ENCODE measurements at places on chromosomes 2 and 18.

DNA sequence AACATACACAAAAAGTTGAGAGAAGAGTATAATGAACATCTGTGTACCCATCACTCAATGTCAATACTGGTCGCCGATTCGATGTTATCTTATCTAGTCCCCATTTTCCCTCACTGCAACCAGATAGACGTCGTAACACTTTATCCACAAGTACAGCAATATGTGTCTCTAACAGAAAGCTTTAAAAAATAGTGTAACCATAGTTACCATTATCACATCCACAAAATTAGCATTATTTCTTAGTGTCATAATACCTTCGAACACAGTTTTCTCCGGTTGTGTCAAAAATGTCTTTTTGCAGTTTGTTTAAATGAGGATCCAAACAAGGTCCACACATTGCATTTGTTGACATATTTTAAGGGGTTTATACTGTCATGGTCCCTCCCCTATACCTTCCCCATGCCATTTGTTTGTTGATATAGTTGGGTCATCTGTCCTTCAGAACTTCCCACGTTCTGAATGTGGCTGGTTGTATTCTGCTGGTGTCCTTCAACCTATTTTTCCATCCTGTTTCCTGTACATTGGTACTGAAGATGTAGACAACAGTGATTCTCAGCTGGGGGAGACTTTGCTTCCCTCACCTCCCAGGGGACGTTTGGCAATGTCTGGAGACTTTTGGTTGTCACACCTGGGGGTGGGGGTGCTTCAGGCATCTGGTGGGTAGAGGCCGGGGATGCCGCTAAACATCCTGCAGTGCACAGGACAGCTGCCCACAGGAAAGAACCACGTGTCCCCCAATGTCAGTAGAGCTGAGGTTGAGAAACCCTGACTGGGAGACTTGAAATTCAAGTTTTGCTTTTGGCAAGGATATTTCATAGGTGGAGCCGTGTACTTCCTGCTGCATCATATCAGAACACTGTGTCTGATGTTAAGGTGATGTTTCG, 72.7 kb upstream of the SPRED2 start:
- no peak for DNase-seq

GRCh38 chr18:47987388-47987699, 56.9 kb upstream of the SMAD2 start:
- no peak for DNase-seq

GRCh38 chr18:78873926-78874500, 105.6 kb upstream of the SALL3 start:
- DNase-seq: no peak

DNA sequence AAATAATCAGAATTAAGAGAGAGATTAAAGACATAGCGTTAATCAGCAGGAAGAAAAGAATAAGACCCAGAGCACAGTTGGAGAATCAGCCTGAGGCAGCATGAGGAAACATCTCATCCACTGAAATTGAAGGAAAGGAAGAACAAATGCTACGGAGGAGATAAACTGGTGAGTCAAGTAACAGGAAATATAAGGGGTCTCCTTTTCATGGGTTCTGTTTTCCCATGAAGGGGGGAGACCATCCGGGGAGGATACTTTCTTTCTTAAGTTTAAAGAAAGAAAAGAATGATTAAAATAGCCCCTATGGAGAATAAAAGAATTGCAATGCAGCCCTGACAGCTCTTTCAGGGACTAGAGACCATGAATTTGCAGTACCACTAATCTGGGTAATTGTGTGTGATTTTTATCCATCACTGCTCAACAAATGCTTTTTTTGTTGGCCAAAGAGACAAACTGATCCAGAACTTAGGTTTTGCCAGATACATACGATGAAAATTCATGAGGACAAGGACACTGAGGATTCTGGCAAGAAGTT, 17.7 kb downstream of the ROCK2 start:
- DNase-seq: no peak

- DNase-seq: peak; percentile 29
Observed at GRCh38 chr2:68251855-68252399, 405 bp downstream of the PPP3R1 start.

- no peak for DNase-seq
Observed at GRCh38 chr2:188663301-188663700, 310.9 kb upstream of the COL3A1 start.

DNA sequence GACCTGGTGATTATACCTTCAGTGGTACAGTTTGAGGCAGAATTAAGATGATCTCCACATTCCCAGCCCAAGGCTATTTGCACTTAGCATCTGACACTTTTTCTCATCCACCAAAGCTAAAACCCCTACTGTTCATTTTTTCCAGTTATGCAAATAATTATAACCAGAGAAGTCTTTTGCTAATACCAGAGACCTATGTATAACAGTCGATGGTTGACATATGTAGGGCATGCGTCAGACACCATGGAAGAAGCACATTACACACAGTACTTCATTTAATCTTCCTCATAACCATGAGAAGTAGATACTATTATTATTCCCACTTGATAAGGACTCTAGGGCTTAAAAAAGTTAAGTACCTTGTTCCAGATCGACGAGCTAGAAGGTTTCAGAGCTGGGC, 36.5 kb downstream of the AP1S3 start:
- no peak for DNase-seq

GRCh38 chr2:76564734-76565133, 854.0 kb upstream of the GCFC2 start:
- DNase-seq: no peak

DNA sequence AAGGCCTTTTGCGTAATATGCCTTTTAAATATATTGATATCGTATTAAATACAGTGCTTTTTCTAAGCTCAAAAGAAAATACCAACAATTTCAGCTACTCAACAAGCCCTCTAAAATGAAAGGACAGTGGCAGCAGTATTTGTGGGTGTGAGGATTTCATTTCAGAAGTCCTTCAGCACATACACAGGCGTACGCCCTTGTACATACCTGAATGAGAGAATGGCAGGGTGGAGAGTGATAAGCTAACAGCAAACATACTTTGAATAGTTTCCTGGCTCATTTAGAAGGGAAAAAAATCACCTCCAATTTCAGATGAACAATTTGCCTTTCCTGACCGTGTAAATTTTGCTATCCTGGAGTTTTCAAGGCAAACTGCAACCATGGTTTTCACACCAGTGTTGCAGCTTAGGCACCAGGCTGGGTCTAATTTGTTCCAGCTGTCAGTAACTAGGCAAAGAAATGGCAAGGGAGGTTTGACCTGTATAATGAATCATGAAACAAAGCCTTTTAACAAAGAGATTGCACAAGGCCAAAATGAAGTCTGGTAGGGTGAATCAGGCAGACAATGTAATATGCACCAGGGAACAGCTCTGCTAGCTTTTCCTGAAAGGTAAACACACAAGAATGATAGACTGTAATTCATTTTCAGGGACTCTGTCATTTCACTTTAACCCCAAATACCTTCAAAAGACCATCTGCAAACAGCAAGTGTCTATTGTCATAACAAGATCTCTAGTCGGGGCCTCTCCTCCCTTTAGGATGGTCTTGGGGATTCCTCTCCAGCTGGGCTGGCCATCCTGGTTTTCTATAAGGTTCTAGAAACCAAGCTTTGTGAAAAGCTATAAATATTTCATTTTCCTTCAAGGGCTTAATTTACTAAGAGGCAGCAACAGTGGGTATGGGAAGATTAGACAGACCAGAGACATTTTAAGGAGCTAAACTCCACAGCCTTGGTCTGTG, 11.5 kb downstream of the ANKRD29 start:
- DNase-seq: no peak

GRCh38 chr2:117537032-117537431, 277.5 kb upstream of the DDX18 start:
- DNase-seq: no peak

- DNase-seq: peak; percentile 59
Observed at GRCh38 chr2:69565431-69565839, 78.1 kb downstream of the AAK1 start.

- no peak for DNase-seq
Observed at GRCh38 chr18:42559069-42559690, 556.3 kb downstream of the RIT2 start.

- DNase-seq: no peak
Observed at GRCh38 chr2:178287652-178288344, 93.5 kb downstream of the OSBPL6 start.

GRCh38 chr2:36356298-36356989, 866 bp downstream of the CRIM1 start:
- DNase-seq: peak; percentile 30

- peak; percentile 25 for DNase-seq
Observed at GRCh38 chr2:68292108-68292710, 27.5 kb downstream of the CNRIP1 start.

DNA sequence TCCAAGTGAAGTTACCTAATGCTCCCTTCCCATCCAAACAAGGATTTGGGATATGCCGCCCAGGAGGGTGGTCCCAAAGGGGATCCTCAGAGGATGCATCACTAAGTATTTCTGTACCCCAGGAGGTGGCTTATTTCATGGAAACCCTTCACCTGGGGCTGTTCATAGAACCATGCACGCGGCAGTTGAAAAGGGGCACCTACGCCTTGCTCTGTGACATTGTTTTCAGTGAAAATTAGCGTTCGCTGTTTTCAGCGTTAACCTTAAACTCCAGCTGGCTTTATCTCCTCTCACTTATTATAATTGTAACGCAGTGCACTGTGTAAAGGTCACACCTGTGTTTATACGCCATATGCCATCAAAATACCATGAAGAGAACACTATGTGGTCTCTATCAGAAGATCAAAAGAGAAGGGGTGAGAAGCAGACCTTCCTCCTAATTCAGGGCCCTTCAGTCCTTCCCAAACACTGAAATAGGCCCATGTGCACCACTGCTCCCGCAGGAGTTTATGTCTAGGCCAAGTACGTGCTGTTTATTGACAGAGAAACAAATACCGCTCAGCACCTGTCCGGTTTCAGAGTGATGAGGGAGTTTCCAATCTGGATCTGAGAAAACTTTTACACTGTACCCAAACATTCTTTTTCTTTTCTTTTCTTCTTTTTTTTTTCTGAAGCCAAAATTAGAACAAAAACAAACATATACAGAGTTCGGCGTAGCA, 162.1 kb downstream of the BCL2 start:
- DNase-seq: peak; percentile 53

DNA sequence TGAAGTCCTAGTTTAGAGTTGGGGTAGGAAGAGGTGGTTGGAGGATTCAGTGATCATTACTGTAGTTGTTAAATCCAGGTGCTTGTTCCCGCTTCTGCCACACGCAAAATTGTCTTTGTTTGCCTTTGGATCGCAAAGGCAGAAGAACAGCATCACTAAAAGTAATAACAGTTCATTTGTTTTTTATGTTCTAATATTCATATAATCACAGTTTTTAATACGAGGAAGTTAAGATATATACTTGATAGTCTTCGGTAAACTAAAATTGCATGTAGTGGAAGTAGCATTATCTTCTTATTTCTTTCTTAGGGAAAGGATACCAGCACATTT, 365 bp downstream of the NDUFB3 start:
- no peak for DNase-seq

GRCh38 chr2:231278868-231279267, 80.4 kb downstream of the ARMC9 start:
- no peak for DNase-seq

DNA sequence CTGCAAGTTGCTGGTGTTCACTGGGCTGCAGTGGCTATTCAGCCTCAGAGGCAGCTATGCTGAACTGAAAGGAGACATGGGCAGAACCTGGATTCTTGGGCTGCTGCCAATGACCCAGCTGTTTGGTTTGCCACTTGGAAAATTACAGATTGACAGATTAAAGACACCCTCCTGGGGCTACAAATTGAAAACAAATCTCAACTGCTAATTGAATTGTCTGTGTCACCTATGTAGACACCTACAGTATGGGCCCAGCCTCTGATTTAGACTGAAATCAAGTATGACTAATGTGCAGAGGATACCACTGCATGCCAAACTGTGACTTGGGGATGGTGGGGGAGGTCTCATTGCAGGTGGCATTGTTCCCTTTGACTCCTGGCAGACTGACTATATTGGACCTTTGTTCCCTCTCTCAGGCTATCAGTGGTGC, 42.8 kb downstream of the ITSN2 start:
- DNase-seq: no peak

DNA sequence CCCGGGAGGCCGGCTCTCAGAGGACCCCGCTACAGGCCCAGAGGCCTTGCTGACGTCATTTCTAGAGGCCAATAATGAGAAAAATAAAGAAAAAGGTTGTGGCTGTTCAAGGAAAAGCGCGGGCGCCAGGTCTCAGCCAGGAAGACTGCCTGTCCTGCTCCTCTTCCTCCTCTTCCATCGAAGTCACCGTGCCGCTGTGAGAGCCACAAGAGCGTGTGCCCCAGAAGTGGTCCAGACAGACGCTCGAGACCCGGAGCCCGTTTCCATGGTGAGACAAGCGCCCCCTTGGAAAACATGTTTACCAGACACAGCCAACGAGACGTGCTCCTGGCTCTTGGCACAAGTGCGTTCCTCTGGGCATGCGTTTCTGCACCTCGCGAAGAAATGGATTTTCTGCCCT, 210.5 kb downstream of the HDAC4 start:
- DNase-seq: no peak

DNA sequence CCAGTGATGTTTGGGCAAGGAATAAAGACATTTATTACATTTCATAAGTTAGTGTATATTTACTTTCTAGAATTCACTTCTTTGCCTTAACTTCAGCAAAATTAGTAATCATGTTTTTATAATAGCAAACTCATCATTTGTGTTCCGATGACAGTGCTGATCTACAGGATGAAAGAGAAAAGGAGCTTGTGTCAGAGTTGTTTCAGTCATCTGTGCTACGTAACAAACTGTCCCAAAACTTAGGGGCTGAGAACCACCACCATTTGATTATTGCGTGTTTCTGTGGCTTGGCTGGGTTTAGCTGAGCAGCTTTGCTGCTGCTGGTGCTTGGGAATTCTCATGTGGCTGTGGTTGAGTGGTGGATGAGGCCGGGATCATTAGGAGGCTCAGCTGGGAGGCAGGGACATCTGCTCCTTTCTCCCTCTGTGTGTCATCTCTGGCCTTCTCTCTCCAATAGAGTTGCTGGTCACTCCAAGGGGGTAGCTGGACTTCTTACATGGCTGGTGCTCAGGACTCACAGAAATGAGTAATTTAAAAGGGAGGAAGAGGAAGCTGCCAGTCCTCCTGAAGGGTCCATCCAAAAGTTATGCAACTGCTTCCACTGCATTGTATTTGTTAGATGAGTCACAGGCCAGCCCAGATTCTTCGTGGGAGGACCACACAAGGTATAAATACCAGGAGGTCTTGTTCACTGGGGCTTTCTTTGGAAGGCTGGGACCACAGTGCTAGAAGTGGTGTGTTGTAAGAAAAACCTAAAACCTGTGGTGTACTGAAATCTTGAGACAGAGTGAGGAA, 43.4 kb upstream of the HAAO start:
- peak; percentile 25 for DNase-seq

GRCh38 chr18:74897971-74898657, 300.4 kb downstream of the ZNF407 start:
- DNase-seq: no peak

- DNase-seq: no peak
Observed at GRCh38 chr2:188623995-188624643, 332.4 kb downstream of the GULP1 start.

GRCh38 chr2:204551512-204551863, 6.2 kb downstream of the PARD3B start:
- no peak for DNase-seq

All from CD4-positive, alpha-beta T cell treated with Interleukin-1 beta for 1 hour (primary cell).